ENCODE measurements at places on chromosomes 3 and 15. TPM values are rescaled to one million over a fixed set of nuclear protein-coding genes. Genes with fewer than 3 reads are reported as not detected.

- DNase-seq = peak; percentile 85
Measured at GRCh38 chr3:23002836-23003732, 200.0 kb upstream of the UBE2E2 start.

DNA sequence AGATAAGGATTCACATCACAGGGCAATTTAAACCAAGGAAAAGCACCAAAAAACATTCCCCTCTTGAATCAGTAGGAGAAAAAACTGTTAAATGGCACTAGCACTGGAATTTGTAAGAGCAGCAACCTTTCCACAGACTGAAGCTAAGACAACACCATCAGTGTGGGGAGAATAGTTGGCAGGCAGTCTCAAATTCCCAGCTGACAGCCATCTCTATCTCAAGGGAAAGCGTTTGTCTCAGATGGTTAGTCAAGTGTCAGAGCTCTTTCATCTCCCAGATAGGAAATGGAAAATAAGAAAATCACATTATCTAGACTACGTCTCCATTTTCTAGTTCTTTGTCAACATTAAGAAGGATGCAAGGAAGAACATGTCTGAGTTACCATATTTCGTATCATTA lies 228.7 kb downstream of the WDR72 start:
- peak; percentile 10 for DNase-seq

DNA sequence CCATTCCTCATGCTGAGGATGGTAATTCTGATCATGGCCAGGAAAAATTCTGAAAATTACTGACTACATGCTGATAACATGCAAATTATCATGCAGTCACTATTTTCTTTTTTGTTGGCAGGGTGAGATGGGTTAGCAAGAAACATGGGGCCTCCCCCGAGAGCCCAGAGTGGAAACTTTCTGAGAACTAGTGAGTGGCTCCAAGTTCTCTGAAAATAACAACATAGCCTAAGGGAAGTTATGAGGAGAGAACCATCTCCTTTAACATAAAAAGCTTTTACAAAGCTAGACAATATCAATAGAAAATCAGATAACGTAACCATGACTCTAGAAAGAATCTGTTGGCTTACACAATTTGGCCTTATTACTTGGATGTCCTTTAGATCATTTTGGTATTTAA lies 254.2 kb downstream of the PLOD2 start:
- DNase-seq = peak; percentile 95

GRCh38 chr3:113110267-113110666 lies 101.1 kb upstream of the BOC start:
- DNase-seq = no peak

GRCh38 chr3:79286882-79287281 lies 480.9 kb downstream of the ROBO1 start:
- DNase-seq = peak; percentile 14

- DNase-seq = no peak
Measured at GRCh38 chr3:37467761-37468160, 293.4 kb upstream of the LRRFIP2 start.

GRCh38 chr15:31456354-31457060 lies 129.9 kb downstream of the KLF13 start:
- DNase-seq = no peak

DNA sequence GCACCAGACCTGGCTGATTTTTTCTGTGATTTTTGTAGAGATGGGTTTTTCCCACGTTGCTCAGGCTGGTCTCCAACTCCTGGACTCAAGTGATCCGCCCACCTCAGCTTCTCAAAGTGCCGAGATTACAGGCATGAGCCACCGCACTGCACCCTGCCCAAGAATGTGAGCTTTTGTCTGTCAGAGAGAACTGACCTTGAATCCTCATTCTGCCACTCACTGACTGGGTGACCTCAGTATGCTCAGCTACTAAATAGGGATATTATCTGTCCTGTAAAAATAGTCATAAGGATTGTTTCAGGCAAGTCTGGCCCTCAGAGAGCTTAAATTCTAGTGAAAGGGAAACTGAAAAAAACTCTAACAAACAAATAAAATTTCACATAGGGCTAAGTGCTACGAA lies 2.1 kb upstream of the RFT1 start:
- DNase-seq = no peak

GRCh38 chr15:57330619-57331340 lies 45.5 kb upstream of the CGNL1 start:
- no peak for DNase-seq

- peak; percentile 30 for DNase-seq
Measured at GRCh38 chr3:54123776-54124196, 1.4 kb downstream of the CACNA2D3 start.

DNA sequence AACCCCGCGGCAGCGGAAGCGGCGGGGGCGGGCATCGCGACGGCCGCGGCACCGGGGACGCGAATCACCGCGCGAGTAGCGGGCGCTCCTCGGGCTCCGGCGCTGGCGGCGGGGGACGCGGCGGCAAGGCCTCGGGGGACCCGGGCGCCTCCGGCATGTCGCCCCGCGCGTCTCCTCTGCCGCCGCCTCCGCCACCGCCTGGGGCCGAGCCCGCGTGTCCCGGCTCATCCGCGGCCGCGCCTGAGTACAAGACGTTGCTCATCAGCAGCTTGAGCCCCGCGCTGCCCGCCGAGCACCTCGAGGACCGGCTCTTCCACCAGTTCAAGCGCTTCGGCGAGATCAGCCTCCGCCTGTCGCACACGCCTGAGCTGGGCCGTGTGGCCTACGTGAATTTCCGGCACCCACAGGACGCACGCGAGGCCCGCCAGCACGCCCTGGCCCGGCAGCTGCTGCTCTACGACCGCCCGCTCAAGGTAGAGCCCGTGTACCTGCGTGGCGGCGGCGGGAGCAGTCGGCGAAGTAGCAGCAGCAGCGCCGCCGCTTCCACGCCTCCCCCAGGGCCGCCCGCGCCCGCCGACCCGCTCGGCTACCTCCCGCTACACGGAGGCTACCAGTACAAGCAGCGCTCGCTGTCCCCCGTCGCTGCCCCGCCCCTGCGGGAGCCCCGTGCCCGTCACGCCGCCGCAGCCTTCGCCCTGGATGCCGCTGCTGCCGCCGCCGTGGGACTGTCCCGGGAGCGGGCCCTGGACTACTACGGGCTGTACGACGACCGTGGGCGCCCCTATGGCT lies 675 bp downstream of the RBM15B start:
- DNase-seq = peak; percentile 31

DNA sequence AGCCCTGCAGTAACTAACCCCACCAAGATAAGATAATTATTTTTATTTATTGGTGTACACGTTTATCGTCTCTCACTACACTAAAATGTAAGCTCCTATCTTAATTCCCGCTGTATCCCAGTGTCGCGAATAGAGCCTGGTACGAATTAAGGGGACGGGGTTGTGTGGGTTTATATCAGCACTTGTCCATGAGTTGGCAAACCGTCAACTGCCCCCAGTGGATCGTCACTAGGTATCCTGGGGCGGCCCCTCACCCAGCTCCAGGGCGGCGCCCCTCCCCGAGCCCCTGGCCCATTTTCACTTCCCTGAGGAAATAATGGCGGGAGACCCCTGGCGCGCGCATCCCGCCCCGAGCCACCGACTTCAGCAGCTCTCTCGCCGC lies 465 bp downstream of the RUVBL1 start:
- no peak for DNase-seq

DNA sequence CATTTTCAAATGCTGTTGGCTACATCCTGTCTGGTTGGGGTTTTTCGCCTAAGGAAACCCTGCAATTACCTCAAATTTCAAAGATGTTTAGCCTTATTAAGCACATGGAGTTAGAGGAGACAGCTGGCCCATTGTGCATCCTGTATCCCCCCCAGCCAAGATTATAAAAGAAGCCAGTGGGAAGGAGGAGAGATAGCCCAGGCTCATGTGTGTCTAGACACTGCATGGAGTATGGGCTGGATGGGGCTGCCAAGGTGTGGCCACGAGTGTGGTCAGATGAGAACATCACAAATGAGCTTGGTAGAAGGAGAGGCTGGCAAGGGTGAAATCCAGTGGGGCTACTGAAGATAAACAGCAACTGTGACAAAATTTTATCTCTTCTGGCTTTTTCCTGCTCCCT lies 270.0 kb upstream of the TBC1D5 start:
- DNase-seq = no peak

GRCh38 chr3:81198756-81199155 lies 562.7 kb downstream of the GBE1 start:
- DNase-seq = peak; percentile 17

DNA sequence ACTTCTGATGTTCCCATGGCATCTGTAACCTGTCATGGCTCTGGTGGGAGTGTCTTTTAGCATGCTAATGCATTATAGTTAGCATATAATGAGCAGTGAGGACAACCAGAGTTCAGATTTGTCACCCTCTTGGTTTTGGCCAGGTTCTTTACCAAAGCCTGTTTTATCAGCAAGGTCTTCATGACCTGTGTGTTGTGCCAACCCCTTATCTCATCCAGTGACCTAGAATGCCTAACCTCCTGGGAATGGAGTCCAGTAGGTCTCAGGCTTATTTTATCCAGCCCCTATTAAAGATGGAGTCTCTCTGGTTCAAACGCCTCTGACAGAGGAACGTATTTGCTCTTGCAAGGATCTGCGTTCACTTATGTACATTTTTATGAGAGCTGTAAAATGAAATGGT lies 60.3 kb upstream of the UTS2B start:
- DNase-seq = no peak

GRCh38 chr3:138539352-138539751 lies 54.7 kb downstream of the CEP70 start:
- DNase-seq = no peak

GRCh38 chr3:193498215-193498614 lies 56.5 kb downstream of the ATP13A4 start:
- DNase-seq = peak; percentile 24

GRCh38 chr3:23728601-23729117 lies 77.1 kb upstream of the UBE2E1 start:
- DNase-seq = no peak

DNA sequence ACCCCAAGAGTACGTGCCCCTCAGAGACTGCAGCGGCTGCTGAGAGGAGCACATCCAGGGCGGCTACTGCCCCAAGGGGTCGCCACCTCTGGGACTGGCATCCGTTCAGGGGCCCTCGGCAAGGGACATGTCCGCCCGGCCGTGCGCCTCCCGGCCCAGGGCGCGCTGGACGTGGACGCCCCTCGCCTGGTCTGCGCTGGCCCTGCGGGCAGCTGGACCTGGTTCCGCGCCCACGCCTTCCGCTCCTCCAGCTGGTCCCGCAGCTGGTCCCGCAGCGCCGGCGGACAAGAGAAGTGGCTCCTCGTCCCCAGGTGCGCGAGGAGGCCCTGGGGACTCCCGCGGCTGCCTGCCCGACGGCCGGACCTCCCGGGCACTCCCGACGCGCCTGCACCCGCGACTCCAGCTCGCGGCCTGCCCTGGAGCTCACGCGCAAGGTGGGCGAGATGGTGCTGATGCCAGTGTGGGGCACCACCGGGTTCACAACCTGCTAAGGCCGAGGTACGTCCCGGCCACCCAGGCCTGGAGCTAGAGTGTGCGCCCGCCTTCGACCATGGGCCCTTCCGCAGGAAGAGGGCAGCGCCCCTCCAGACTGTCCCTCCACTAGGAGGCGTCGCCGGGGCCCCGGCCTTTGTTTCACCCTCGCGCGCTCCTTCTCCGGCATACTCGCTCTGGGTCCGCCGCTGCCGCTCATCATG lies 14.4 kb upstream of the GP9 start:
- no peak for DNase-seq

- peak; percentile 98 for DNase-seq
Measured at GRCh38 chr3:15205934-15206661, at the start of gene CAPN7. CAPN7 (plus strand) TSS chr3:15206246; CDS start chr3:15206496, 250 bp downstream.

DNA sequence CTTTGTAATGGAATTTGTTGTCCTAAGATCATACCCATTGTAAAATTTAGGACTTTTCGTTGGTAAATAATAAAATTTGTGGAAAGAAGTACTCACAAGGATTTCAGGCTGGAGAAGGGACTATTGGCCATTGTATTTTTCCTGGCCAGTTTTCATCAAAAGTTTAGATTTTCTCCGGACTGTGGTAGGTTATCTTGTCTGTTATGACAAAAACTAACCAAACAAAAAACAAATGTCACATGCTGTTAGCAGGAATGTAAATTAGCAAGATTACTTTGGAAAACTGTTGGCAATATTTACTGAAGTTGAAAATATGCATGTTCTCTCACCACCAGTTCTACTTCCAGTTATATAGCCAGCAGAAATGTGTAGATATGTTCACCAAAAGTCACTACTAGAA lies 27.8 kb downstream of the PDE8A start:
- no peak for DNase-seq

- DNase-seq = no peak
Measured at GRCh38 chr15:42707068-42707467, 29.9 kb downstream of the CDAN1 start.

DNA sequence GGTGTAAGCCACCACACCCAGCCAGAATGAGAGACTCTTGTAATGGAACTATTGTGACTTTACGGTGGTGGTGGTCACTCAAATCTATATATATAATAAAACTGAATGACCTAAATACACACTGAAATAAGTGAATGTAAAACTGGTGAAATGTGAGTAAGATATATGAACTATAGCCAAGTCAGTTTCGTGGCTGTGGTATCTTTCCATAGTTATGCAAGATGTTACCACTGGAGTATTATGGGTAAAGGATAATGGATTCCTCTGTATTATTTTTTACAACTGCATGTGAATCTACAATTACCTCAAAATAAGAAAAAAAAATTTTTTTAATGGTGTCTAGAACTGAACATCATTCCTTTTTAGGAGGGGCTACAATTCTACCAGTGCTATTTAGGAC lies 21.9 kb downstream of the PIK3CB start:
- no peak for DNase-seq

The IQCF5 gene
- total RNA-seq = not detected

The PROK2 gene
- 0.98 TPM for total RNA-seq

The FOXB1 gene
- not detected for total RNA-seq

The ARL8B gene
- total RNA-seq = 26.7 TPM

The RTP4 gene
- total RNA-seq = 0.27 TPM

The TRNT1 gene
- total RNA-seq = 17.9 TPM

The RASGRP1 gene
- 0.35 TPM for total RNA-seq

The GOLGA6L7 gene
- not detected for total RNA-seq

The CATSPER2 gene
- total RNA-seq = 0.93 TPM

The PSTPIP1 gene
- total RNA-seq = 2.3 TPM

The RHCG gene
- total RNA-seq = not detected

The LCTL gene
- total RNA-seq = not detected

The ALDH1L1 gene
- total RNA-seq = 0.18 TPM

The CCDC9B gene
- 5.3 TPM for total RNA-seq

The EPHA6 gene
- total RNA-seq = 0.62 TPM

The GPD1L gene
- 41.3 TPM for total RNA-seq

The BNIP2 gene
- total RNA-seq = 59.5 TPM

The GPR27 gene
- total RNA-seq = 1.5 TPM

The CPLX3 gene
- total RNA-seq = not detected

The UCN2 gene
- not detected for total RNA-seq

The ROPN1 gene
- total RNA-seq = not detected

Data from muscle of leg (tissue), 16 donors.